ENCODE measurements at places on chromosomes 13 and 19. TPM values are rescaled to one million over a fixed set of nuclear protein-coding genes. Genes with fewer than 3 reads are reported as not detected.

DNA sequence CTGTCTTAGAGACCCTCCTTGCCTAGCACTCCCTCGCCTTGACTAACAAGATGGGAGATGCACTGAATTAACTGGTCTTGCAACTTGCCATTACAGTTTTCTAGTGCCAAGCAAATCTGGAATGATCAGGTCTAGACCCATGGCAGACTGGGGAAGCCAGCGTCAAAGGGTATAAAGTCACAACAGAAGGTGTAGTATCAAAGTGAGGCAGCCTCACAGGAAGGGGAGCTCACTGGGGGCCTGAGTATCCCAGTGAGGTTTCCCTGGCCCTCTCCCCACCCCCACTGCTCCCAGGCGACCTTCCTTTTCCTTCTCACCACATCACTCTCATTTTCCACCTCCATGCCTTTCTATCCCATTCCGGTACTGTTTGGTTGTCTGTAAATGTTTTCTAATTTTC lies 83.5 kb upstream of the DOCK9 start:
- no peak for DNase-seq

GRCh38 chr19:11781295-11782057 lies 14.7 kb downstream of the ZNF441 start:
- DNase-seq, result no peak

DNA sequence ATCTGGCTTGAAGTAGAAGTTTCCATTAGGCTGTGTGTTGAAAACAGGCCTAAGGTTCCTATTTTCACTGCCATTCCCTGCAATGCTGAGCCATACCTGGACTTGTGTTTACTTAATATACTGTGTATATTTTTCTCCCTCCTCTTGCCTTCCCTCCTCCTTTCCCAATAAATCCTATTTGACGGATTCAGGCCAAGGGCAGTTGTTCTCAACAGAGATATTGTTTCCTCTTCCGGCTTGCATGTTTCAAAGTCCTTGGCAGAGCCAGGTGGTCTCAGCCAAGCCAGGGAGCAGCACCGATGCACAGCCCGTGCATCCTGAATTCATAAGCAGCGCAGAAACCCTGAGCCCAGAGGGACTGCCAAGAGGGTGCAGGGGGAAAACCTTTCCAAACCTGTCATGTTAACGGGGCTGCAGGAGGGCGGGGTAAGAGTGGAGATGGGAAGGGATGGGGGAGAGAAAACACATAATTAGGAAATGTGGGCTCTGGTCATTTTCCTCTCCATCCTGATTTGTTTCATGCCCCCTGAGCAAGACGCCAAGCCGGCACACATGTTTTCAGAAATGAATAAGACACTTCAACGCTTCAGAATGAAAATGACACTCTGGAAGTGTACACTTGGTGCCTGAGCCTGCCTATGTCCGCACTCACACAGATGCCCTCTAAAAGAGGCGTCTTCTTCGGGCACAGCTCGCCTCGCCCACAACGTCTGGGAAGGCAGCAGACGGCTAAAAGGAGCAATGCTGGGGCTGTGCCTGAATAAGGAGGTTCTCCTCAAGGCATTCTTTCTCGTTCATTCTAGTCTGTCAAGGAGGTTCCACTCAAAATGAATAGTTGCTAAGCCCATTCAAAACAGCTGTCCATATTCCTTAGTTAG lies 149.3 kb upstream of the UBL3 start:
- DNase-seq, result no peak

Gene MCEMP1
- not detected for polyA plus RNA-seq

- DNase-seq, result no peak
Observed at GRCh38 chr13:78958006-78958405, 299.1 kb upstream of the OBI1 start.

GRCh38 chr13:76446191-76446590 lies 440.0 kb downstream of the KCTD12 start:
- no peak for DNase-seq

- DNase-seq, result no peak
Observed at GRCh38 chr19:44430956-44431355, 17.3 kb downstream of the ZNF229 start.

Gene CASP14
- not detected for polyA plus RNA-seq

DNA sequence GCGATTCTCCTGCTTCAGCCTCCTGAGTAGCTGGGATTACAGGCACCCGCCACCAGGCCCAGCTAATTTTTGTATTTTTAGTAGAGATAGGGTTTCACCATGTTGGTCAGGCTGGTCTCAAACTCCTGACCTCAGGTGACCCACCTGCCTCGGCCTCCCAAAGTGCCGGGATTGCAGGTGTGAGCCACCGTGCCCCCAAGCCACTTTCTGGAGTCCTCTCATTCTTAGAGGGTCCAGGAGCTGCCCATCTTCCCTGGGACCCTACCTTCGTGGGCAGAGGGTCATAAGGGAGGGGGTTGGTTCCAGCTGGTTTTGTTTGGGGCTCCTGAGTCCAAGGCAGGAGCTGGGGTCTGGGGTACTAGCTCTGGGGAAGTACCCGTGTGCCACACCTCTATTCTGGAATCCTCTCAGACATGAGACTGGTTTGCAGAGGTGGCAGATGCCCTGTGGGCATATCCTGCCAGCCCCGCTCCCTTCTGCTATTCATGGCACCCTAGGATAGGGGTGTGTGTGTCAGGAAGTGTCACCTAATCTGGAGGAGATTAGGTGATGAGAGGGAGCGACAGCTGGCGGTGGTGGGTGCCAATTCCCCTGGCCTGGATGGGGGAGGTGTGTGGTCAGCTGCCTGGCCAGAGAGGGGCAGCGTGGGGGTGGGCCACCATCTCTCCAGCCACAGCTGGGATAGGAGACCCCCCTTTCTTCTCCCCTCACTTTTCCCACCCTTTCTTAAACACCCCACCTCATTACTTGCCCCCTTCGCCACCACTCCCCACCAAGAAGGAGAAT lies 2.1 kb downstream of the PRMT1 start:
- no peak for DNase-seq

Gene SUGP1
- polyA plus RNA-seq, result 36.0 TPM

All from naive thymus-derived CD4-positive, alpha-beta T cell (primary cell).